ENCODE measurements at places on chromosomes 11 and 22.

DNA sequence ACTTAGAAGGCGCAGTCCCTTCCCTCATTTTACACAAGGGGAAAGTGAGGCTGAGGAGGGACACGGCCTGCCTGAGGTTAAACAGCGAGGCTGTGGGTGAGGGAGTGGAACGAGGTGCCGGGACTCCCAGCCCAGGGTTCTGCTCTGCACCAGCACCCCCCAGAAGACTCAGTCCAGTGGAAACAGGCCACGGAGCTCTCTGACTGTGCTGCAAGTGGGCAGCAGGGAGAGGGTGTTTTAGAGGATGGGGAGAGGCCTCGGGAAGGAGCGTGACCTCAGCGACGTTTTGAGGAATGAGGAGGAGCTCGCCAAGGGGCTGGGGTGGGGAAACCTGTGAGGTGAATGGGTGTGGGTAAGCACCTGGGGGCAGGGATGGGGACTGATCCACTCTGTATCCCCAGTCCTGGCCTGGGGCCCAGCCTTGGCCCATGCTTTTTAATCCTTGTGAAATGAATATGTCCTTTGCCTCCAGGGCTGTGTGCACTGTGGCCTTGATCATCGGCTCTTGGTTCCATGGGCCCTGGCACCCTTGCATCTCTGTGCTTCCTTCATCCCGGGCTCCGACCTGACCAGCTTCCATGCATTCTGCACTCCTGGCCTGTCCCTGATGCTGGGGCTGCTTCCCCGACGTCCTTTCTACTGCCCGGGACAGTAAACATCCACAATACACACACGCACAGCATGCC, 44.2 kb downstream of the SHISAL1 start:
- no peak for DNase-seq

DNA sequence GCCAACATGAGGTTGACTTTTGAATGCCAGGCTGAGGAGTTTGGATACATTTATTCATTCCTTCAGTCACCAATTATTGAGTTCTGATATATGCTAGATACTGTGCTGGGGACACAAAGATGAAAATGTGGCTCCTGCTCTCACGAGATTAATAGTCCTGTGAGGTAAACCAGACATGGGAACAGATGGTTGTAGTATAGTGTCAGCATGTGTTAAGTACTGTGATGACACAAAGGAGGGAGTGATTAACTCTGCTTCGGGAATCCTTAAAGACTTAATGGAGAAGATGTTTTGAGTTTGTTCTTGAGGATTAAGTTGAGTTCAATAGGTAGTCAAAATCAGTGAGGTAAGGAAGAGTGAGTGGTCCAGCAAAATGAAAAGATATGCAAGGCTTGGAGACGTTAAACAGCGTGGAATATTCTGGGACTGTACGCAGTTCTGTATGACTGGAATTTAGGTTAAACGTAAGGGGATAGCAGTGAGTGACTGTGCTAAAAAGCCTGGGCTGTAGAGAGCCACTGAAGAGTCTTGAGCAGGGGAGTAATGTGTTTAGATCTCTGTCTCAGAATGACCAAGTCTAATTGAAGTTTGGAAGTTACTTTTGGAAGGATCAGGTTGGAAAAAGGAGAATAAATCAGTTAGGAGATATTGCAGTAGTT, 11.8 kb downstream of the RNF121 start:
- no peak for DNase-seq

GRCh38 chr11:72084076-72084475, 3.4 kb downstream of the LRRC51 start:
- DNase-seq, result no peak

DNA sequence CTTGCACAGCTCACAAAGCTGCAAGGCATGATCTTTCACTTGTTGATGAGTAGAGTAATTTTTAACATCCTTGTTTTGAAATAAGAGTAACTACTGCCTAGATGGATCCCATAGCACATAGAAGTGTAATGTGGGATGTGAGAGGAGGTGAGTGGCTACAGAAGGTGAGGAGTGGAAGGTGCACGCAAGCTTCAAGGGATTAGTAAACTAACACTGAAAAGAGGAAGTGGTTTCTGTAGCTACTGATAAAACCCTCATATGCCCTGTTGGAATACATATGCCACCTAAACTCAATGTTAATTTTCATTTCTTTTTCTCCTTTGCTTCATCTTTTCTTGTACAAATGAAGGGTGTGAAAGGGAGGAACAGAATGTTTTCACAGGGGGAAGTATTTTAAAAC, 22.0 kb upstream of the CTSC start:
- DNase-seq, result no peak

DNA sequence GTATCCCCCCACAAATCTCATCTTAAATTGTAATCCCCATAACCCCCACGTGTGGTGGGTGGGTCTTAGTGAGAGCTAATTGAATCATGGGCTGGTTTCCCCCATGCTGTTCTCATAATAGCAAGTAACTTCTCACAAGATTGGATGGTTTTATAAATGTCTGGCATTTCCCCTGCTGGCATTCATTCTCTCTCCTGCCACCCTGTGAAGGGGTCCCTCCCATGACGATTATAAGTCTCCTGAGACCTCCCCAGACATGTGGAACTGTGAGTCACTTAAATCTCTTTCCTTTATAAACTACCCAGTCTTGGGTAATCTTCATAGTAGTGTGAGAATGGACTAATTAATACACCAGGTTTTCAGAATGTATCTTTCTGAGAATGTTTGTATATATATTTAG, 1159.4 kb downstream of the FAM181B start:
- DNase-seq, result no peak

GRCh38 chr11:28657378-28658030, 549.3 kb downstream of the METTL15 start:
- no peak for DNase-seq

DNA sequence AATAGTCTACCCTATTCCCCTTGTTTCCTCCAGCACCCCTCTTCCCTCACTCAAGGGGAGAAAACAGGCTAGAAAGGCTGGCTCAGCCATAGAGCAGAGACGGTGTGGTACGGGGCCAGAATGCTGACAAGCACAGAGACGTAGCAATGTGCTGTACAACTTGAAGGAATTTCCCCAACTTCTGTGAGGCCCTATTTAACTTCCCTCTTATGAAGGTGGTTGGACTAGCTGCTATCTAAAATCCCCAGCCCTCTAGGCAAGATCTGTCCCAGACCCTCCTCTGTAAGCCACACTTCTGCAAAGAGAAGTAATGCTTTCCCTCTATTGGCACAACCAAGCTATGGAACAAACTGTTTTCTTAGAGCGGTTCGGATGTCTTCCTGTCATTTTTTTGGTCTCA, 37.8 kb downstream of the PLEKHA7 start:
- DNase-seq, result no peak

DNA sequence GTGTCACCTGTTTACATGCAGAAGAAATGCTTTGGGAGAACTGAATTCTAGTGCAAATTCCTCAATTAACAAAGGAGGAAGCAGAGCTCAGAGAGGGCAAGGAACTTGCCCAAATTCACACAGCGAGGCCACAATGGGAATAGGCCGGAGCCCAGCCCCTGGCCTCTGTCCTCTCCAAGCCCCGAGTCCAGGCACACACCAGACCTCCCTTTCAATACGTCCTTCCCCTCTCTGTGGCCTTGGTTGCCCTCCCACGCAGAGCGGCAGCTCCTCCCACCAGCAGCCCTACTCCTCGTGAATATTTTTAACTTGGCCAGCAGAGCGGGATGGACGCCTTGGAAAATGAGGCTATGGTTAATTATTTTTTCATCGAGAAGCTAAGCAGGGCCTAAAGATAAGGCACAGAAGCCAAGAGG, 1.6 kb upstream of the CARD10 start:
- DNase-seq, result no peak

DNA sequence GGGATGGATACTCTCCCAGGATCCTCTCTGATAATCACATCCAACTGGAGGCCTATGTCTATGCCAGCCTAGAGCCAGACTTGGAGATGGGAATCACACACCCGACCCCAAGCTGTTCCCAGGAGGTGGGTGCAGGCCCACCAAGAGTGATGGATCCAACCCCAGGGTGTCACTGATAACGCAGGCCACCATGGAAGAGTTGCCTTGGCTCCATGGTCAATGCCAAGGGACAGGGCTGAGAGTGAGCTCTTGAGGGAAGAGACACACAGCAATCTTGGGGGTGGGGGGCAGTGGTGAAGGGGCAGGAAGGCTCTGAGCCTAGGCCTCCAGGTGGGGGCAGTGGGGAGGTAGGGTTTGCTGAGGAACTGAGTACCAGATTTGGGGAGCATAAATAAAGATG, 16.9 kb downstream of the TUB start:
- no peak for DNase-seq

GRCh38 chr11:93746101-93746500, 4.6 kb downstream of the C11orf54 start:
- no peak for DNase-seq

DNA sequence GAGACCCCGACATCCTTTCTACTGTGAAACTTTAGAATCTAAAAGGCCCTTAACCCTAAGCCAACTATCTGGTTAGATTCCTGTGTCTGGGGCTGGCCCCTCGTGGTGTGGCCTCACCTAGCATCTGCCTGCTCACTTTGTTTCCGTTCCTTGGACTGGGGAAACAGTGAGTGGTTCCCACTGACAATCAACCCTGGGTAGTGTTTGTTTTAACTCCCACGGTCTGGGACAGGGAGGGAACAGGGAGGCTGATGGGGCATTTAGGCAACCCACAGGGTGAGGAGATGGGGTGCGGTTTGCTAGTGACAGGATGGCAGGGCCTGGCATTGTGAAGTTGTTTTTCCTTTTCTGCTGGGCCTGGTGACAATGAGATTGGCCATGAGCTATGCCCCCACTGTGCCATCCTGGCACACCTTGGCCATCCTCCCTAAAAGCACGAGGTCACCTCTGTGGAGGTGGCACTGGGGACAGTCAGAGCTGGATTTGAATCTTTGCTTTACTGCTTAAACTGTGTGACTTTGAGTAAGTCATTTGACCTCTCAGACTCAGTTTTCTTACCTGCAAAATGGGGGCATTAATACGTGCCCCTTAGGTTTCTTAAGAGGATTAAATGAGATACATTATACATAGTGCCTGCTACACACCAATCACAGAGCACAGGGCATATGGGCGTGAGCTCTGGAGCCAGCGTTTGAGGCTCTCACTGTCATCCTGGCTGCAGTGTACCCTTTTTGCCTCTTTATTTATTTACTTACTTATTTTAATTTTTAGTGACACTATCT, 31.4 kb downstream of the CHRDL2 start:
- no peak for DNase-seq

DNA sequence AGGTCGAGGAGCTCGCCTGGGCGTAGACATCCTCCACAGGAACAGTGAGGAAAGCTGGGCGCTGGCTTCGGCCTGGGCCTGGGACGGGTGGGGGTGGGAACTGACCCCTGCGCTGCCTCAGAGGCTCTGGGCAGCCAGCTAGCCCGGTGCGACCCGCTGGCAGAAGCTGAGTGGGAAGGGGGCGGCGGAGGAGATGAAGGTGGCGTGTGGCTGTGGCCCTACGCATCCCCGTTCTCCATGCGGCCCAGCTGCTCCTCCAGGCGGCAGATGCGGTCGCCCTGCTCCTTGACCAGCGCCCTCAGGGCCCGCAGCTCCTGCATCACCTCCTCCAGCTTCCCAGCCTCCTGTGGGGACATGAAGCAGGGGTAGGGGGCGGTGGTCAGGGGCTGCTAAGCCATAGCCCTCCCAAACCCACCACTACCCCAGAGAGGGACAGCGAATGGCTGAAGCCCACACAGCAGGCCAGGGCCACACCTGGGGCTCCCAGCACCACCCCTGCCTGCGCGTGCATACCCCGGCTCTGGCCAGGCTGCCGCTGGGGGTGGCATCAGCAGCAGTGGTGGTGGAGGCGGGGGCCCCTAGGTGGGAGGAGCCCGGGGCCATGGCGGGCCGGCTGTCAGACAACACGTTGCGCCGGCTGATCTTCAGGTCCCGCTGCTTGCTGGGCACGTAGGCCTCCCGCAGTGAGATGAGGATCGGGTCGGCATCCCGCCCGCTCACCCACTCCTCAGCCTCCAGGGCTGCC, 848 bp upstream of the PTPRCAP start:
- peak; percentile 78 for DNase-seq

DNA sequence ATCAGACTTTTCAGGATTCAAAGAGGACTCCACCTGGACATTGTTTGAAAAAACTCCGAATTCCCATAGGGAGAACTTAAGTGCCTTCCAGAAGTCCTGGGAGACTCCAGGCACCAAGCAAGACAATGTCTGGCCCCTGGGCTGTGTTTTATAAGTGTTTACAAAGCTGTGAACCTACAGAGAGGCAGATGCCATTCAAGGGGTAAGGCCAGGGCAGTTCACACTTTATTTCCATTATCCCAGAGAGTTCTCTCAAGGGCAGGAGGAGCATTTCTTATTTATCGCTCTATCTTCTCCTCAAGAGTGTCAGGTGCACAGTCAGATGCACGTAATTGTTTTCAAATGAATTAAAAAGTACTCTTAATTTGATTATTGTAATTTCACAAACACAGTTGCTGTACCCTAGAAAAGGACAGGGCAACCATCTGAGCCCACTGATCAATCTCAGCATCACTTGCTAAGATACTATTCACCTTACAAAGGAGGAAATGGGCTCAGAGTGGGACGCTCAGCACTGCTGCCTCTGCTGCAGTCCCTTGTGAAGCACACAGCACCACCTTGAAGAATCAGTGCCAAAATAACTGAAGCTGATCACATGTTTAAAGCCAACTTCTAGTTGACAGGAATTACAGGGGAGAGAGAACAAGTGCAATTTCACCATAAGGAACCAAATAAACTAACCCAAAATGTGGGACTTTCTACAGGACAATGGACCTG, 35.0 kb downstream of the RASSF10 start:
- DNase-seq, result no peak

GRCh38 chr11:18710545-18710944, 12.0 kb downstream of the TMEM86A start:
- DNase-seq, result no peak

DNA sequence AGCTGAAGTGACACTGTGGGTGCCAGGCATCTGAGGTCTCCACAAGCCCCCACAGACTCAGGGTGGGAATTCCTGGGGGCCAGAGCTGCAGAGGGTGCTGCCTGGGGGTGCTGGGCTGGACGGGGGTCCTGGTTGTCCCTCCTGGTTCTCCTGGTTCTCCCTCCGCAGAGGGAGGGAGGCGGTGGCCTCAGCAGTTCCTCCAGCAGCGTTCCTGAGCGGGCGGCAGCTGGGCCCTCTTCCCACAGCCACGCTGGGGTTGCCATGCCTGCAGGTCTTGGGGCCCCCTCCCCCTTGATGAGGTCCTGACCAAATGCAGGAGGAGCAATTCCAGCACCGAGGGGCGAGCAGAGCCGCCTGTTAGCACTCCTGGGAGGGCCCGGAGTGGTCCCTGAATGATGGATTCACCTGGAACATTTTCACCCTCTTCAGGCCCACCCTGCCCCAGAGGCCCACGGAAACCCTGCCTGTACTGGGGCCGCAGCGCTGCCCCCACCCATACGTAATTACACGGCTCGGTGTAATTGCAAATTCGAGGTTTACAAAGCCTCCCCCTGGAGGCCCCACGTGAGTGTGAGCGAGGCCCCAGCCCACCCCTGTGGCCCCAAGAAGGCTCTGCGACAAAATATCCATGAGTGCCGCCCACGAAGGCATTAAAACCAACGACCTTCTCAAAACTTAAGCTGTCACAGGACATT, 635 bp downstream of the C11orf21 start:
- DNase-seq, result no peak

- DNase-seq, result no peak
Measured at GRCh38 chr11:19576054-19576453, 136.6 kb upstream of the NAV2 start.
